ENCODE measurements at places on chromosomes 4 and X. TPM values are rescaled to one million over a fixed set of nuclear protein-coding genes. Genes with fewer than 3 reads are reported as not detected.

DNA sequence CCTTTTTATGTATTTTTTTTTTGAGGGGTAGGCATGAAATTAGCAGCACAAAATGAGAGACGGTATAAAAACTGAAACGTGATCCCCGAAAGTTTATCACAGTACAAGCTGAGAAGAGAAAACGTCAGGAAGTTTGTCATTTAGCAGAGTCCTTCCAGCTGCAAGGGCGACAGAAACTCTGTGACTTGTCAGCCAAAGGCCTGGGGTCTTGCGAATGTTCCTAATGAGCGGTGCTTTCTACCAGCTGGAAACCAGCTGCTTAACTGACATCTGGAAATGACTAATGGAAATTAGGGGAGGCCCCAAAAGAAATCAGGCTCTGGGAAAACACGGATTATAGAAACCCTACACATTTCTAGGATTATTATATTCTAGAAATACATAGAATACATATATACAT is 66.5 kb downstream of the CHRNA9 start:
- DNase-seq: no peak

DNA sequence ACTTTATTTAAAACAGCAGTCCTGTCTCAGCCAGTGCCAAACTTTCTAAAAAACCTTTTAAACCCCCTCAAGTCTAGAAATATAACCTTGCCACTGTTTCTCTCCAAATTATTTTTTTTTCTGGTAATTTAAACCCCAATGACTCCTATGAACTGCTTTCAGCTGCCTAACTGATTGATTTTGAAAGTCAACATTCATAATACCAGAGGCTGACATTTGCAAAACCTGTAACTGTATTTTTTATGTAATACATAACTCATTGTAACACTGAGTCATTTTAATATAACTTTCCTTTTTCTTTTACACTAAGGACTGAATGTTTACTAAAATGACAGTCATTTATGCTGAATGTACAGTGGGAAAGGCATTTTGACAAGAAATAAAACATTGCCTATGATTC is 19.1 kb upstream of the EGFL6 start:
- no peak for DNase-seq

DNA sequence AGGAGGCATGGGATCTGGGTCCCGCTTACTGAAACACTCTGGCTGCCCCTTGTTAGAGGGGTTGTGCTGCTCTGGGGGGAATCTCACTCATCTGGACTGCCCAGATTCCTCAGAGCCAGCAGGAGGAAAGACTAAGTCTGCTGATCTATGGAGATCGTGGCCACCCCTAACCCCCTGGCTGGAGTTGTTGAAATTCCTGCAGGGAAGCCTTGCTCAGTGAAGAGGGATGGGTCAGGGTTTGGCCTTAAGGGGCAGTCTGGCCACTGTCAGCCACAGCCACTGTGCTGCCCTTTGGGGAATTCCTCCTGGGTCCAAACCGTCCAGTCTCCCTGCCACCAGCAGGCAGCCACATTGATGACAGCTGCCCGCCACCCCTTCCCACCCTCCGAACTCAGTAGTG is 362.0 kb upstream of the AMOT start:
- no peak for DNase-seq

The ESX1 gene
- under 0.01 TPM for total RNA-seq

The CYP2U1 gene
- total RNA-seq: 30.7 TPM
